AG20443 (cell line): ENCODE measurements at places on chromosomes 6 and 20.
A peak's percentile ranks its signal among the peaks of the same experiment; 100 is the strongest.

GRCh38 chr6:153012856-153013255 is 10.3 kb upstream of the MTRF1L start:
- no peak for DNase-seq

DNA sequence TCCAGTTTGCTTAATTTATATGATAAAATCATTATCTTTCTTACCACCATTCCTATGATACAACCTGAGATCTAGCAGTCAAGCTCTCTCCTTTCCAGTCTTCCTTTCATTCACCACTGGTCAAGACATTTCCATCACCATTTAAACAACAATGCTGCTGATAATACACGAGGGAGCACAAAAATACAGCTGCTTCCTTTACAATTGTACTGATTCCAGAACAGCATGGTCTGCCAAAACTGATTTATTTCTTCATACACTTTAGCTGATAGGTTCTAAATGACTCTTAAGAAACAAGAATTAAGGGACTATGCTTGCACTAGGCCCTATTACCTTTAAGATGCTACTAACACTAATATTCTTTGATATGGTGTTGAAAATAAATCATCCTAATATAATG is 65.0 kb downstream of the EPM2A start:
- no peak for DNase-seq

DNA sequence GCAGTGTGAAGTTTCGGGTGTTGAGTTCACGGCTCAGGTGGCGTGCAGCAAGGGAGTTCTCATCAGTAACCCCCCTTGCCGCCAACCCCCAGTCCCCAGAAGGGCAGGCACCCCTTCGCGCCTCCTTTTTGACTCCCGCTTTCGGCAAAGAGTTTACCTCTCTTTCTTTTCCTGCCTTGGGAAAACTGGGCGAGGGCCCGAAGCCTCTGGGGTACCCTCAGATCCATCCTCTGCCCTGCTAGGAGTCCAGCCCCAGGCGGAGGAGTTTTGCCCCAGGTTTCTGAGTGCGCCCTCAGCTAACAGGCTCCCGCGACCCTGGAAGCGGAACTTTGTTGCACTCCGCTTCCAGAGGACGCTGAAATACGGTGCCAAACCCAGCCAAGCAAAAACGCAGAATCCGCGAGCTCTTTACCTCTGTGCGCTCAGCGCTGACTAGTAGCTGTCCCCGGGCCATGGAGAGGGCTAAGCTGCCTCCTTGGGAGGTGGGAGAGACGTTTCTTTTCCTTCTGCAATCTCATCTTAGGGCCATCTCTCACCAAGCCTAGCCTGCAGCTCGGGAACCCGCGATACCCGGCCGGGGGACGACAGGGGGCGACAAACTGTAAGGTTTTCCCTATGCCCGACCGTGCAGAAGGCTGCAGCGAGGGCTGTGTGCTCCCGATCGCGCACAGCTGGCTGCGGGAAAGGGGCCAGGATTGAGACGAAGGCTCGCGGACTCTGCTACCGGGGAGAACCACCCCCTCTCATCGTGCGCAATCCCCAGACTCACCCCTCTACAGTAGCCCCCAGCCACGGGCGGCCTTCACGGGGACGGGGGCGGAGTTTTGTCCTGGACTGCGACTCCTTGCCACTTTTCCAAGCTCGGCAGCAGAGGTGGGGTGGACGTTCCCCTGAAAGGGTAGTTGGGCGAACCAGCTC is 2.7 kb upstream of the PAX1 start:
- DNase-seq: peak; percentile 59

- DNase-seq: no peak
These were observed 38.1 kb upstream of the PROKR2 start for GRCh38 chr20:5354901-5355300.

- DNase-seq: peak; percentile 85
These were observed 12.2 kb upstream of the SERPINB1 start for GRCh38 chr6:2853769-2854395.
